ENCODE measurements at places on chromosomes 3 and 15.

DNA sequence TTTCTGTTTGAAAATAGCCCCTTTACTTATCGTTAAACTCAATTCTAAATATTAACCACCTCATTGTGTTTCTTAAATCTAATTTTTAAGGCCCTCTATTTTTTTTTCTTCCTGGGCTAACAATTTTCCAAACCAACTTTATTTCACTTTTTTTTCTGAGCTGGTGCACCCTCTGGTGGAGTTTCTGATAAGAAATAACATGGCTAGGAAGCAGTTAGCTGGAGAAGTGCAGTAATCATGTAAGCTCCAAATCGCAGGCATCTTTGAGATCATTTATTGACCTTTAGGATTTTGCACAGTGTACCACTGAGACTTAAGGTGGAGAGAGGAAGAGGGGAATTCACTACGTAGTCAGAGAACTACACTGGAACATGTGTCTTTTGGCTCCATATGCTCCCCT lies 6.4 kb downstream of the TMEM207 start:
- DNase-seq = no peak

- no peak for DNase-seq
Measured at GRCh38 chr15:33587773-33588172, 277.0 kb downstream of the RYR3 start.

DNA sequence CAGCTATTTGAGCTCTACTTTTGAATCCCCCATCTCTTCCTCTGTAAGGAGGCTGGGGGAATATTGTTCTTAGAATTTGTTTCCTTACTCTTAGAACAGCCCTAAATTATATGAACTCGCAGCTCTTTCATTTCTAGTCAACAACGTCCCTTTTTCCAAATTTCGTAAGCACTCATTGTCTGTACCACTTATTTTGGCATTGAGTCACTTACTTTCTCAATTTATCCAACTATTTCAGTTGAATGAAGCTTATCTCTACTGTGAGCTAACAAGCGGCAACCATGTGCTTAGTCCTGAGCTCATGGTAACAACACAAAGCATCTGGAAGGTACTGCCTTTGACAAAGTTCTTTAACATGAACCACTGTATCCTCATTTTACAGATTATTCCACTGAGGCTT lies 191.1 kb downstream of the GREM1 start:
- no peak for DNase-seq

GRCh38 chr3:153414982-153415381 lies 253.0 kb downstream of the RAP2B start:
- no peak for DNase-seq

- DNase-seq = no peak
Measured at GRCh38 chr15:42413920-42414319, 54.6 kb downstream of the CAPN3 start.

- no peak for DNase-seq
Measured at GRCh38 chr15:89652131-89652530, 3.1 kb downstream of the KIF7 start.

DNA sequence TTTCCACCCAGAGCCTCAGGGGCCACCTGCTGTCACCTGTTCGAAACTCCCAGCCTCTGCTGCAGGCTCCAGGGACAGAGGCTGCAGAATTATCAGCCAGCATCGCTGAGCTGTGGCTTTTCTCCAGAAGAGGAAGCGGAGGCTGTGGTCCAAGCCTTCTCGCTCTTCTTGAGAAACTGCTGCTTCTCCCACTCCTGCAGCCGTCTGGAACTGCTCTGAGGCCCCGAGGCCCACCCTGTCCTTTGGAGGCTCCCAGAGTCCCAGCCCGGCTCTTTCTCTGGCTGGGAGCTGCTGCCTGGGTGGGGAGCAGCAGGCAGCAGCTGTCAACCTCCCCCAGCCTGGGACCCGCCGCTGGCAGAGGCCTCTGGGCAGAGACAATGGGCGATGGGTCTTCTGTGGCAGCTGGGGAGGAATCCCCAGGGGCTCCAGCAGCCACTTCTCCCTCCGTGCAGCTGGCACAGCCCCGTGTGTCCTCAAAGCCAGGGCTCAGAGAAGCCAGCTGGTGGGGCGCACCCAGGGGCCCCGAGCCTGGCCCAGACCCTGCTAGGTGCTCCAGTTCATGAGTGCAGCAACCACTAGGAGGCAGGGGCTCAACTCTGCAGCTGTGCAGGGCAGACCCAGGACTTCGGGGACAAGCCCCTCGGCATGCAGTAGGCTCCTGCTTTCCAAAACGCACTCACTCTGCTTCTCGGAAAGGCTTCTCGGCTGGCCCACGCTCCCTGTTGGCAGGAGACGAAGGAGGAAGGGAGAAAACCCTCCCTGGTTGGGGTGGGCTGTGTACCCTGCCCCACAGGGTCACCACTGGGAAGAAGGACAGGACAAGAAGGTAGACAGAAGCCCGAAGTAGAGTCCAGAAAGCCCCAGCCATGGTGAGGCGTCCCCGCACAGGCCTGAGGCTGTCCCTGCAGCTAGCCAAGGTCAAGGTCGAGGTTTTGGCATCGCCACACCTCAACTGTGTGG lies 49.9 kb upstream of the FURIN start:
- peak; percentile 58 for DNase-seq

GRCh38 chr3:152360302-152360701 lies 91.6 kb downstream of the MBNL1 start:
- no peak for DNase-seq

DNA sequence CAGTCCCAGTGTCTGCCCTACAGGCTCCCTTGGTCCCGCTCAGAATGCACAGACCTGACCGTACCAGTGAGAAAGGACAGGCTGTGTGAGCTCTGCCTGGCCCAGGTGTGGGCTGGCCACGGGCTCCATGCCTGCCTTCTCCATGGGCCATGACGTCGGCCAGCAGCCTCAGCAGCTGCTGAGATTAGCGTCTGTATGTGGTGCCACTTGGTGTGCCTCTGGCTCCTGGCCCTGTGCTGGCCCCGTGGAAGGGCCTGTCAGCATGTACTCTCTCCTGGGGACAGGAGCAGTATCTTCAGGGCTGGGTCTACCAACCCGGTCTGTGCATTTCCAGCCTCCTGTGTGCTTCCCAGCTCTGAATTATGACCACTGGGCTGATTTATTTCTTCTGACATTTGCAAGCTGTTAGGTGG lies 25.7 kb downstream of the KLF13 start:
- no peak for DNase-seq
